ENCODE measurements at places on chromosomes 5 and 9.

GRCh38 chr9:88996046-88996920 is 5.0 kb downstream of the S1PR3 start:
- DNase-seq, result no peak

DNA sequence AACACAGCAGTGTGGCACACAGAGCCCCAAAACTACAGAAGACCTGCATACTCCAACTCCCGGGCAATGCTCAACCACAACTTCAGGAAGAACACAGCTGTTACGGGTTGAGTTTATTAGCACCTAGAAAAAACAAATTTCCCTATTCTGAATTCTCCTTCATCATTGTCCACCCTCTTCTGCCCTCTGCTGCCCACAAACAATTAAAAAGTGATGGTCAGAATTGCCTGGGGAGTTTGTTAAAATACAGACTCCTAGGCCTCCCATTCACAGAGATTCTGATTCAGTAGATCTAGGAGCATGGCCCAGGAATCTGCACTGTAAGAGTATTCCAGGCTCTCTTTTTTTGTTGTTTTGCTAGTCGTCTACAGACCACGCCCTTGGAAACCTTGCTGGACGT is 310.6 kb downstream of the NDUFS4 start:
- DNase-seq, result no peak

- no peak for DNase-seq
These were observed 197.8 kb downstream of the FRMD3 start for GRCh38 chr9:83340451-83340850.

DNA sequence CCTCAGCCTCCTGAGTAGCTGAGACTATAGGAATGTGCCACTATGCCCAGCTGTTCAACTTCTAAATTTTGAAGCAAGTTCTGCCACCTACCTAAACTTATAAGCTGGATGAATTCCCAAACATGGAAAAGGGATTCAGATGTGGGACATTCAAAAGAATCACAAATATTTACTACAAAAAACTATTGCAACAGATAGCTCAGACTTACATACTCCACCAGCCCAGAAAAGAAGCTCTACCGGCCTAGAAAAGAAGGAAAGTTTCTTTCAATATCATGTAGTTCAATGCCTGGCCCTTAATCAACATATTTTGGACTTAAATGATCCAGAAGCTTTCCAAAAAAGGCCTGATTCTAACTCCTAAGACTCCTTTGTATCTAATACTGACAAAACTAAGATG is 23.8 kb downstream of the SH3RF2 start:
- no peak for DNase-seq

DNA sequence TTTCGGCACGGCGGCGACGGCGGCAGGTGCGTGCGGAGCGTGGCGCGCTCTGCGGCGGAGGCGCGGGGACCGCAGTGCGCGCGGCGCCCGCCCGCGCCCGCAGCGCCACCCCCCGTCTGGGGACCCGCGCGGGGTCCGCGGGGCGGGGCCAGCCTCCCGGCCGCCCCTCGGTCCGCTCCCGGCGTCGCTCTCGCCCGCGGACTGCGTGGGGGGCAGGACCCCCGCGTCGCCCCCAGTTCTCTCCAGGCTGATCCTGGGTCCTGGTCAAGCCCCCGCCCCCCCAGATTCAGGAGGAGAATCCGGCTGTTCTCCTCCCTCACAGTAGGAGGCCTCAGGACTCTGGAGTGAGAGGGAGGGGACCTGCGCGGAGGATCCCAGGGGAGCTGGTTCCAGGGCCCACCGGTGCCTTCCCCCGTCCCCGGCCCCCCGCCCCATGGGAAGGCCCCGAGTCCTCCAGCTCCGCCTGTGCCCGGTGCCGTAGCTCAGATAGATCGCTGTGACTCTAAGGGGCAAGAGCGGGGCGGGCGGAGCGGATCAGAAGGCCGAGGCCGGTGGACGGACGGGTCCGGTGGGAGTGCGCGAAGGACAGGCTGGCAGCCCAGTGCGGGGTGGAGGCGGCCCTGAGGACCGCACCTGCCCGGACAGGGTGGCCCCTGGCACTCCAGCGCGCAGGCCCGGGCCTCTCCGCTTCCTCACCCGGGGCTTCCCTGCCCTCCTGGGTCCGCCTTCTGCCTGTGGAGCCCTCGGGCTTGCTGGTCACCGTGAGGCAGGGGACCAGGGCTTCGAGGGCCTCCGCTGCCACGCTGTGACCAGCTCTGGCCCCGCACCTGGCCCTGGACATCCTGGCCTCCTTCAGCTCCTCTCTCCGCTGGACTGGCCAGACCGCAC is at the start of gene RNF208:
Gene RNF208 (minus strand): TSS at position 51 of the 888 bp plus-strand sequence. CDS start 1,028 bp downstream, outside the sequence.
- no peak for DNase-seq

DNA sequence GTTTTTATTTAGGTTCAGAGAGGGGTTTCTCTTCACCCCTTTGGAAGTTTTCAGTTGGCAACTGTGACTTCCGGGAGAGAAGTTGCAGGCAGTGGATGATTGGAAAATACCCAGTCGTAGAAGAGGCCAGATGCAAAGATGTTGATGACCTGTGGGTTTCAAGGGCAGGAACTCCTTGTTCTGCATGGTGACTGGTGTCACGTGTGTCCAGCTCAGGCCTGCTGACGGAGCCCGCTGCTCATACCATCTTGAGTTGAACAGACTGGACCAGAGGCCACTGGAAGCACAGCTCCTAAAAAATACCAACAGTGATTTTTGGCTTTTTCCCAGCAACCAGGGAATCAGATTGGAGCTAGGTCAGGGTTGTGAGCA is 243.9 kb upstream of the KLF4 start:
- DNase-seq, result no peak

DNA sequence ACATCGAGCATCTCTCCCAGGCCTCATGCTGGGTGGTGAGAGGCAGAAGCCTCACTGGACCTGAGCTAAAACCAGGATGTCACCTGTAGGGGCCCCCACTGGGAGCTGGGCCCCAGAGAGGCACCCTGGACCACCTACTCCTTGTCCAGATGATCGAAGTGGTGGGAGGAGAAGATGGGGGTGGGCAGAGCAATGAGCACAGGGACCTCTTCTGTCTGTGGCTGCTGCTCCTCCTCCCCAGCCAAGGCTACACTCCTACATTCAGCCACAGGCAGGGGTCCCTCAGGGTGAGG is 227.5 kb downstream of the CACNA1B start:
- DNase-seq, result no peak

DNA sequence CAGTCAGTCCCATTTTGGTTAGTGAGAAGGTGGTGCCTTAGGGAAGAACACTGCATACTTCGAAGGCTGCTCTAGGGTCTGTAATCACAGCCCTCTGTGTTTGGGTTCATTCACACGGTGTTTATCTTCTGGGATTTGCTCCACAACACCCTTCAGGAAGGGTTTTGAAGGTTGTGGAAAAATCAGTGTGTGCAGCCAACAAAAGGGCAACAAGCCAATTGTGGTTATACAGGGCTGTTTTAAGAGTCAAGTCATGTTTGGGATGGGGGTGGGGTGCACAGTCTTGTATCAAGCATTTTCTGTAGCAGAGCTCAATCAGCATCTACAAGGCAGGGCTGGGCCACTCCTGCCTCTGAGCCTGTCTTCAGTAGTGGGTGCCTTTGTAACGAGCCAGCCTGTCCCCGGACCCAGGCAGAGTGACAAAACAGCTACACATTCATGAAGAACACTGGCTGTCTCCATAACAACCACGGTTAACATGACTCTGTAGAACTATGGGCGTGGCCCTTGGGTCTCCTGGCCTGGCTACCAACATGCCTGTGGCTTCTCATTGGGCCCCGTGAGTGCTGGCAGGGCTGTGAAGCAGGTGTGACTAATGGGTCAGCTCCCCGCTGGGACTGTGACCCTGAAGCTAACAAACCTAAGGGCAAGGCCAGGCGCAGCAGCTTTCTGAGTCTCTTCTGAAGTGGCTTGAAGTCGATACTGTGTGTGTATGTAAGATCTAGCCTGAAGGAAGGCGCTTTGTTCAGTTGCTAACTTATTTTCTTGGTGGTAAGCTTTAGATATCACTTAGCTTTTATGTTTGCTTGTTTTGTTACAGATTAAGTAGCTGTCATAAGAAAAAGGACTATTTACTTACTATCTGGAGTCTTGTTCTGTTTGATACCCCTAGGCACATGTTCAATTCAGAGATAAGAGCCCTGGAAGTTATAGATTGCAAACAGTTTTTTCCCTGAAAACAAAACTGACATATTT is 27.9 kb upstream of the GOLM1 start:
- DNase-seq, result no peak

DNA sequence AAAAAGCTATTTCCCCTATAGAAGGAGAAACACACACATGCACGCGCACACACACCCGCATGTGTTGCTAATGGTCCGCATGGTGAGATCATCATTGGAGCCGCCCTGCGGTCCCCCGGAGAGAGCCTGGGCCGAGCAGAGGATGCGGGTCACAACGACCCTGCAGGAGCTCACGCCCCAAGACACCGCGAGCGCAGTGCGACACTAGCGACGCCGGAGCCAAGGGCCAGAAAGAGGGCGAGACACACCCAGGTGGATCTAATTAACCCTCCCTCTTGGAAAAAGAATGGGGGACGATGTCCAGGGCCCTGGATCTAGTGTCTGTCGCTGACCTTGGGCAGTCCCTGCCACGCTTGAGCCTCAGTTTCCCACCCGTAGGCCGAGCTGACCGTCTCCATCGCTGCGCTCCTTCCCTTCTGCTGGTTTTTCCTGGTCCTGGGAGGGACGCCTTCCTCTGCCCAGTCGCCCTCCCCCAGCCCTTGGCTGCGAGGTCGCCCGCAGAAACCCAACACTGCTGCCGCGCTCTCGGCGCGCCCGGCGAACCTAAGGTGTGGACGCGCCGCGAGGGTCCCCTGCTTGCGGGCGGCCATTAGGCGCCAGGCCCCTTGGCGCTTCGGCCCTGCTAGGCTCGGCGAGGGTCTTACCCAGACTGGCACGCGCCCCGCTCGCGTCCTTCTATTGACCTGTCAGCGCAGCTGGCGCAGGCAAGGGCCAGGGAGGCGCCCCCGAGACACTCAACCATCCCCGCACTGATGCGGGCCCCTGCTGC is 47.5 kb upstream of the RNF20 start:
- DNase-seq, result no peak

- no peak for DNase-seq
These were observed 7.8 kb upstream of the IL12B start for GRCh38 chr5:159338118-159338517.

- no peak for DNase-seq
These were observed 43.1 kb upstream of the CKMT2 start for GRCh38 chr5:81189875-81190498.

GRCh38 chr5:170491479-170491878 is 12.3 kb upstream of the KCNIP1 start:
- no peak for DNase-seq

- no peak for DNase-seq
These were observed 270.5 kb upstream of the CD180 start for GRCh38 chr5:67467110-67467509.

- no peak for DNase-seq
These were observed 317.4 kb downstream of the ARHGEF28 start for GRCh38 chr5:73943397-73943796.

DNA sequence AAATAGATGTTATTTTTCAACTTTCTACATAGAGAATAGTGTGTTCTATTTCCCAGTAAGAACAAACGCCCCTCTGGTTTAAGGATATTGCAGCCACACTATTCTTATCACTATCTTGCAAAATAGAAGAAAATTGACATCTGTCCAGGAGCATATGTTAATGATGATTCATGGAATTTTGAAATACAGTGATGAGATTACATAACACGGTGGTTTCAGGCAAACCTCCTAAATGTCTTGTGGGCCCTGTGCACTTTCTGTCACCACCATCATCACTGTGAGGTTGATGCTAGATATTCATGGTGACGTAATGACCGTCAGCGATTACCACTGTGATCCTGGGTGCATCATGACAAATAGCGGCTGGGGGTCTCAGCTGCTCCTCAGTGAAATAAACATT is 48.1 kb downstream of the CFAP90 start:
- no peak for DNase-seq

DNA sequence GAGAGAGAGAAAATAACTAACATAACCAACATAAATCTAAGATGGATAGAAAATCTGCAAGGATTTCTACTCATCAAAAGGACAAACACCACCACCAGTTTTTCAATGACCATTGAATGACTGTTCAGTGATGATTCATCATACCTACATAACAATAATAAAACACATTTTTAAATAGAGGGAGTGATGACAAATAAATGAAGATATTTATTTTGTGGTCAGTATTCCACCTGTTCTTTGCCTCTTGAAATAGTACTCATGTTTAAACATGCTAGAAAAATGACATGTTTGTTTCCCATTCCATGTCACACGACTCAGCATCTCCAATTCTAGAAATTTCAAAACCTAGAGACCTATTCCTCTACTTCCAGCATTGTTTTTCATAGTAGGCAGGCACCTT is 34.6 kb upstream of the ADAMTS16 start:
- DNase-seq, result no peak

DNA sequence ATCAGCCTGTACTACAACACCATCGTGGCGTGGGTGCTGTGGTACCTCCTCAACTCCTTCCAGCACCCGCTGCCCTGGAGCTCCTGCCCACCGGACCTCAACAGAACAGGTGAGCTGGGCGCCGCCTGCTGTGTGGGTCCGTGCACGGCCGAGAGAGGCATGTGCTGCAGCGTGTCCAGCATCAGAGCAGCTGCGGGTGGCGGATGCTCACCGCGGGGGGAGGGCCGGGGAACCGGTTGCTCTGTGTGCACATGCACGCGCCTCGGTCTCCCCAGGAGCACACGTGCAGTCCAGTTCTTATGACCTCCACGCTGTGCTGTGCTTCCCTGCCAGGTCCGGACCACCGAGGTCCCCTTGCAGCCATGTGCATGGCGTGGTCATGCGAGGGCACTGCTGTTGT is 7.6 kb downstream of the SLC6A18 start:
- no peak for DNase-seq

- DNase-seq, result no peak
These were observed 414.8 kb upstream of the SLC30A5 start for GRCh38 chr5:68679041-68679440.

DNA sequence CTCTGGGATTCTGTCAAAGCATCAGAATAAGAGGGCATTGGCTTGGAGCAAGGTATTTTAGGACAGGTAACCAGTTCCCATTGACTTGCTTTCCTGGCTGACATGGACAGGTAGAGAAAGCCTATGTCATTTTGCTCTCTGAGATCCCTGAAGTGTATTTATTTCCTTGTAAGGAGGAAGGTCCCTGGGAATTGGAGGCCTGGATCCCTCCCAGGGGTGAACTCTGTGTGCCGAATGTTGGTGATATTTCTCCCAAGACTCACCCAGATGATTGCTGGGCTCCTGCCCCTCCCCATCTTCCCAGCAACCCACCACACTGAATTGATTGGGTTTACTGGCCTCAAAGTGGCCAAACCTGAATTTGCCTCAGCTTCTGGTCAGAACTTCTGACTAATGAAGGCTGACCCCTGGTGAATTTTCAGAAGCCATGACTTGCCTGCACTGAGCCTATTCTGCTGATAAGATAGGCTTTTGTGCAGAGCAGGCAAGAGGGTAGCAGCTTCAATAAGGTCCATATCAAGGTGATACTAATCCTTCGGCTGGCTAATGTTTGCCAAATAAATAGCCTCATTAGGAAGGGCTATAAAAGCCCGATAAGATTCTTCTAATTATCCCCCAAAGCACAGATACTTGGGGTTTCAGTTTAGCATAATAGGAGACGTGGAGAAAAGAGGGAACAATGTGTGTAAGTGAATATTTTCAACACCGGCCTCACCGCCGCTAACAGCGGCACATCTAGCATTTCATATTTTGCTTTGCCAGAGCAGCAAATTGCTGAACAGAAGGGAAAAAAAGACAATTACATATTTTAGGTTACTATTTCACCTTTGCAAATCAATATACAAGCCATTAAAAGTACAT is 152.9 kb upstream of the PITX1 start:
- DNase-seq, result no peak

GRCh38 chr5:67773411-67774266 is 441.9 kb upstream of the PIK3R1 start:
- no peak for DNase-seq
